ENCODE measurements at places on chromosomes 4 and X.

DNA sequence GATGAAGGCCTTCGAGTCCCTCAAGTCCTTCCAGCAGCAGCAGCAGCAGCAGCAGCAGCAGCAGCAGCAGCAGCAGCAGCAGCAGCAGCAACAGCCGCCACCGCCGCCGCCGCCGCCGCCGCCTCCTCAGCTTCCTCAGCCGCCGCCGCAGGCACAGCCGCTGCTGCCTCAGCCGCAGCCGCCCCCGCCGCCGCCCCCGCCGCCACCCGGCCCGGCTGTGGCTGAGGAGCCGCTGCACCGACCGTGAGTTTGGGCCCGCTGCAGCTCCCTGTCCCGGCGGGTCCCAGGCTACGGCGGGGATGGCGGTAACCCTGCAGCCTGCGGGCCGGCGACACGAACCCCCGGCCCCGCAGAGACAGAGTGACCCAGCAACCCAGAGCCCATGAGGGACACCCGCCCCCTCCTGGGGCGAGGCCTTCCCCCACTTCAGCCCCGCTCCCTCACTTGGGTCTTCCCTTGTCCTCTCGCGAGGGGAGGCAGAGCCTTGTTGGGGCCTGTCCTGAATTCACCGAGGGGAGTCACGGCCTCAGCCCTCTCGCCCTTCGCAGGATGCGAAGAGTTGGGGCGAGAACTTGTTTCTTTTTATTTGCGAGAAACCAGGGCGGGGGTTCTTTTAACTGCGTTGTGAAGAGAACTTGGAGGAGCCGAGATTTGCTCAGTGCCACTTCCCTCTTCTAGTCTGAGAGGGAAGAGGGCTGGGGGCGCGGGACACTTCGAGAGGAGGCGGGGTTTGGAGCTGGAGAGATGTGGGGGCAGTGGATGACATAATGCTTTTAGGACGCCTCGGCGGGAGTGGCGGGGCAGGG, 568 bp downstream of the HTT start:
- no peak for DNase-seq

DNA sequence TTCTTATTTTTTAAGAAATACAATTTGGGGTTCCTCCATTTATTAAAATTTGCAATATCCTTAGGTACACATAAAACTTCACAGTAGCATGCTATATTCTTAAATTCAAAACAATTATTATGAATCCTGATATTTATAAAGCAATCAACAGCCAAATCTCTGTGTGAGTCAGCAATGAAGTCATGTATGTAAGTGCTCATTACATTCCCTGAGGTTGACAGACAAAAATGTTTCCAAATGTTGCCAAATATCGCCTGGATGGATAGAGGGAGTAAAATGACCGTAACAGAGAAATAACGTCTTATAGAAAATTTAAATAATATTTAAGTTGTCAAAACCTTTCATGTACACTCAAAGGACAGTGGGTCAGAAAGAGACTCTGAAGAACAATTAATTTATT, 220.0 kb downstream of the PCDH18 start:
- DNase-seq: no peak

- no peak for DNase-seq
Observed at GRCh38 chr4:179372746-179373145, 1930.5 kb upstream of the AGA start.

- DNase-seq: no peak
Observed at GRCh38 chr4:169060391-169061091, 50.5 kb upstream of the CBR4 start.

DNA sequence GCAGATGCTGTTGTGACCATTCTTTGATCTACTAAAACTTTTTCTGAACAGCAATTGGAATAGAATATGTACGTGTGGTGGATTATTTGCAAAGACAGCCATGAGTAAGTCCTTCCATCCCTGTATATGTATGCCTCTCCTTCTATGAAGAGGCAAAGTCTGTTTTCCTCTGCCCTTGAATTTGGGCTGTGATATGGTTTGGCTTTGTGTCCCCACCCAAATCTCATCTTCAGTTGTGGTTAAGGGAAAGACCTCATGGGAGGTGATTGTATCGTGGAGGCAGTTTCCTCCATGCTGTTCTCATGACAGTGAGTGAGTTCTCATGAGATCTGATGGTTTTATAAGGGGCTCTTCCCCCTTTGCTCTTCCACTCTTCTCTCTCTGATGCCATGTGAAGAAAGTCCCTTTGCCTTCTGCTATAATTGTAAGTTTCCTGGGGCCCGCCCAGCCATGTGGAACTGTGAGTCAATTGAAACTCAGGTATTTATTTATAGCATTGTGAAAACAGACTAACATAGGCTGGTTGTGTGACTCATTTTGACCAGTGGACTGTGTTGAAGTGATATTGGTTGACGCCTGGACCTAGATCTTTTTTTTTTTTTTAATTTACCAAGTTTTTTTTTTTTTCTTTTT, 108.3 kb upstream of the CAMK2D start:
- DNase-seq: no peak

DNA sequence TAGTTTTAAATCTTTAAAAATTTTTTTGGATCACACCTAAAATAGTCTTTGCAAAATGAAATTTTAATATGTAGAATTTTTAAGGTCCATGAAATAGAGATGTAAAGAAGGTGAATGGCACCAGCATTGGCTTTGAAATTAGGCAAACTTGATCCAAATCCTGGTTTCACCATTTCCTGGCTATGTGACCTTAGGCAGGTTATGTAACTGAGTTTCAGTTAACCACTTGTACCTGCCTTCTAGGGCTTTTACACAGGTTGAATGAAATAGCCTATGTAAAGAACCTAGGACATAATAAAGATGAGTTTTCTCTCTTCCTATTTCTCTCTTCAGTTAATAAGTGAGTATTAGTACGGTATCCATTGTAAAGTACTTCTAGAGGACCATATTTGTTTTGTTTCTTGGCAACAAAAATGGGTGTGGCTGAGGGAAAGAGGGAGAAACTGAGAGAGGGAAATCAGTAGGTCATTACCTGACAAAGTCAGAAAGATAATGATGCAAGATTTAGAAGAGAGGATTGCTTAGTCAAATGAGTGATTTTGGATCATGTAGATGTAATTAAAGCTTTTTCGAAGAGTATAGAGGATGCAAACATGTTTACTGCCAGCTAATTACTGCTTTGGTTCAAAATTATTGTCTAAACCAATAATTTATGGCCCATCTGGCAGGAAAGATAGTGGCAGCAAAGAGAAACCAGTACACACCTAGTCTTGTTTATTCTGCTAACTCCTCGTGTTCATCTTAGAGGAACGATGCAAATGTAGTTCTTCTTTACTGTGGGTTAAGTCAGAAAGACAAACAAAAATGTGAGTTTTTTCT, 81.9 kb downstream of the PDLIM5 start:
- no peak for DNase-seq

DNA sequence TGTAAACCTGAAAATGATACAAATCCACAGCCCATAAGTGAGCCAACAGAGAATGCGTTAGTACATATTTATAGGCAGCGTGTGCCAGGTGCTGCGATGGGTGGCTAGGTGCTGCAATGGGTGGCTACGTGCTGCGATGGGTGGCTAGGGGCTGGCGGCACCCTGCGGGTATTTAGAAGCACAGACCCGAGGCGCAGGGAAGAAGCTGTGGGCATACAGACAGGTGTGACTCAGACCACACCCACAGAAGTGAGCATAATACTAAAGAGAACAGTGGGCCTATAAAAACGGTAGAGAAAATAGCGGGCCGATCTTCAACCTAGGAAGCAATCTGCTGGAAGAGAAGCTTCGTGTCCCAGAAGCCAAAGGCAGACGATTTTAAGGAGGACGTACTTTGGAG, 81.1 kb downstream of the FAT1 start:
- no peak for DNase-seq

GRCh38 chr4:181504924-181505323, 738.3 kb upstream of the TENM3 start:
- DNase-seq: no peak

DNA sequence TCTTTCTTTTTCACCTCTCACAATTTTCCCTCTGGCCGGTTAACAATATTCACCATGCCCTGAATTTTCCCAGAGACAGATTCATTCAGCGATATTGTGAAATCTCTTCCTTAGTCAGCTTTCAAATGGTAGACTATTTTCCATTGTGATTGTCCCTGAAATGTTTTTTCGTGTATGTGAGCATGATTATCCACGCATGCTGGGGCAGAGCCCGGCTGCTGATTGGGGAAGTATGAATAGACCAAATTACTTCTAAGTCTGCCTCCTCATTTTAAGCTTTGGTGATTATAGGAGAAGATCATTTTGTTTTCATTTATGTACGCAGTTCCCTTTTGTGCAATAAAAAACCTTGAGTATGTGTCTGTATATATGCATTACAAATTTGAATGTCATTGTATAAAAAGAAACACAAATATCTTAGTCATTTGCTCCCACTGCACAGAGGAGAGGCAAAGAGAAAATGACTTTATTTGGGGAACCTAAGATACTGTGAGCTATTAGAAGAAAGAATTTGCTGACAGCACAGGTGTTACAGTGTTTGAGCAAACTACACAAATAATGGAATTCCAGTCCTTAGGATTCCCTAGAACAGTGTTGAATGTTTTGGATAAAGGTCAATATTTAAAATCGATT, 11.3 kb downstream of the DTHD1 start:
- no peak for DNase-seq

GRCh38 chr4:72357908-72358307, 211.1 kb downstream of the ADAMTS3 start:
- no peak for DNase-seq

GRCh38 chr4:185282968-185283367, 73.6 kb downstream of the SNX25 start:
- no peak for DNase-seq

DNA sequence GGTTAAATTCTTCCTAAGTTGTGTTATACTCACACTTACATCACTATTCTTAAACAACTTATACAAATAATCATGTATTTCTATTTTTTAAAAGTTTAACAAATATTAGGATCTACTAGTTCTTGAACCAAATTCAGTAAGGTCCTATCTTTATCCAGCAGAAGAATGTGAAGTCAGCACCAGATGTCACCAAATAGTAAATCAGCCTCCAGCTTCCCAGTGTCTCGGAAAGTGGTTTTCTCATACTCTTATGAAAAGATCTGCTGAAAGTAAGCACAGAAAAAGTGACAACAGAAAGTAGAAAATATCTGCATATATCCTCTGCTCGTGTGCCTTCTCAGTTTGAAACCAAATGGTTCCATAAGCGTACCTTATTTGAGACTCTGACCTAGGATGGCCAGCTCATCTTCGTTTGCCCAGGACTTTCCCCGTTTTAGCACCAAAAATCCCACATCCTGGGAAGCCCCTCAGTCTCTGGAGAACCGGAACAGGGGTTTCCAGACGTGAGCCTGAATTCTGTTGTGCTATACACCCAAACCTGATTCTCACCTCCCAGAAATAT, 98.0 kb upstream of the DCLK2 start:
- DNase-seq: no peak

GRCh38 chr4:138086611-138087041, 155.5 kb downstream of the SLC7A11 start:
- DNase-seq: no peak

DNA sequence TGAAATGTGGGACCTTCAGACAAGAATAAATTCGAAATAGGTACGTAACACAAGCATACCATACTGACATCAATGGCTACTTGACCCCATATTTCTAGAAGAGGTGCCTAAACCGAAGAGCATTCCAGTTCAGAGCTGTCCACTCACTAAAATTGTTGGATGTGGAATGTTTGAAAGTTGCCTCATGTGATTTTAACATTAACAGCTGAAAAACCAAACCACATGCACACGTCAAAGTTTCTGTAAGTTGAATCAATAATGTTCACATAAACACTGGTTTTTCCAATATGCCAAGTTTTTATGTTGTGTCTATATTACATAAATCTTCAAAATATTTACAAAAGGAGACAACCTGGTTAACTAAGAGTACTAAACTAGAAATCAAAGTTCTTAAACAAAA, 3.5 kb downstream of the UBE2D3 start:
- DNase-seq: no peak

DNA sequence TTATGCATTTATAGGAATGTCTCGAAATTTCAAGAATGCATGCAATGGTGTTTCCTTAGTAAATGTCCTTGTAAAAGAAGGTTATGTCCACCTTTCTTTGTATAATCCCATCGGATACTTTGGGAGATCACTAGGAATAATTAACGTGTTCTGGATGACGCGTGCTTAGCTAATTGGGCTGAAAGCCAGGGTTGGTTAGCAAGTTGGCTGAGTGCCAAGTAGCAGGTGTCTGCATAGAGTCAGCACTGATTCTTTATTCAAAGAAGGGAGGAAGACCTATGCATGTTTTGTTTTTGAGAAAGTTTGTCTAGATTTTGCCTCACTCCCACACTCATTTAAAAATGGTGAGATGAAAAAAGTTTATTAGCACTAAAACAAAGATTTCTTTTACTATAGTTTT, 144.6 kb downstream of the SOX3 start:
- DNase-seq: no peak

- DNase-seq: no peak
Observed at GRCh38 chr4:58617226-58617625, 1507.0 kb upstream of the IGFBP7 start.

- DNase-seq: no peak
Observed at GRCh38 chrX:105117621-105118020, 102.9 kb downstream of the TEX13A start.

DNA sequence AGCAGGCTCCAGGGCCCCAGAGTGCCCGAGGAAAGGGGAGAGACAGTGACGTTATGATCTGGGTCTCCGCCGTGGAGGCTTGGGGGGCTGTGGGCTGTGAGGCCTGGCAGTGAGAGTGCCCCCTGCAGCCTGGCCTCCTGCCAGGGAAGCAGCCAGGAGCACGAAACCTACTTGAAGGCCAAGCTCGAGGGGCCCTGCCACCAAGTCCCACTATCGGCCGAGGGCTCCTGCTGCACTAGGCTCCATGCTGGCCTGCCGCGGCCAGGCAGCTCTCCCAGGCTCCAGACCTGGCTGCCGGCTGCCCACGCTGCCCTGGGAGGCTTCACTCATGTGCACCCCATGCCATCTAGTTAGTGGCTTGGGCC, 18.7 kb downstream of the FLNA start:
- DNase-seq: no peak

All from esophagus squamous epithelium (tissue), 5 donors.